ENCODE measurements at places on chromosomes 3 and 15. TPM values are rescaled to one million over a fixed set of nuclear protein-coding genes. Genes with fewer than 3 reads are reported as not detected.

The ACAP2 gene
- total RNA-seq: 61.7 TPM

DNA sequence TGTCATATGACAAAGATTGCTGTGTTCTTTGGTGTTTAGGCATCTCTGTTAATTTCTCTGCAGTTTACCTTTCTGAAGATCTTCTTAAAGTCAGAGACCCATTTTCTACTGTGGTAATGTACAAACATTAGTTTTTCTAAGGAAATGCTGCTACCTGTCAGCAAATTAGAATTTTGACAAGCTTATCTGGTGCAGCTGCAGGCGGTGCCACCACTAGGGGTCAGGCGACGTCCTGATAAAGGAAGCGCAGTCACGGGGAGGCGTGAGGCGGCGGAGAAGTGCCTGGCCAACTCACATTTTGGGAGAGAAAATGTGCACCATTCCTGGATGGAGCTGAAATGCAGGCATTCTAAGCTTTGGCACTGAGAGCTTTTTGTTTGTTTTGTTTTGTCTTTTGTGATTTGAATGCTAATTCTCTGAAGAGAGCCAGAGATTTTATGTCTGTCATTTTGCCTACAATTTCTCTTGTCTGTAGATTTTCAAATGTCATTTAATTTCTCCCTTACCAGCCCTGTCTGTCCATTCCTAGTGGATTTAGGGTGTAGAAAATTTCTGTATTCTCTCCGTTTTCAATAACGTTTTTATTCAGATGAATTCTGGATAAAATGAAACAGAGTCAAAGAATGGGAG is 24.9 kb upstream of the SIAH2 start:
- no peak overlapping the region for H3K27ac ChIP-seq
- no peaks in the 10 kb centered on the region for H3K36me3 ChIP-seq
- no peaks in the 10 kb centered on the region for H3K4me1 ChIP-seq
- no peaks in the 10 kb centered on the region for H3K27me3 ChIP-seq
- H3K4me3 ChIP-seq: no peak overlapping the region

- no peaks in the 10 kb centered on the region for H3K27me3 ChIP-seq
- H3K36me3 ChIP-seq: no peaks in the 10 kb centered on the region
- H3K27ac ChIP-seq: no peak overlapping the region
- no peaks in the 10 kb centered on the region for H3K4me1 ChIP-seq
- DNase-seq: no peak
Measured at GRCh38 chr3:350871-351371, 154.4 kb downstream of the CHL1 start.

DNA sequence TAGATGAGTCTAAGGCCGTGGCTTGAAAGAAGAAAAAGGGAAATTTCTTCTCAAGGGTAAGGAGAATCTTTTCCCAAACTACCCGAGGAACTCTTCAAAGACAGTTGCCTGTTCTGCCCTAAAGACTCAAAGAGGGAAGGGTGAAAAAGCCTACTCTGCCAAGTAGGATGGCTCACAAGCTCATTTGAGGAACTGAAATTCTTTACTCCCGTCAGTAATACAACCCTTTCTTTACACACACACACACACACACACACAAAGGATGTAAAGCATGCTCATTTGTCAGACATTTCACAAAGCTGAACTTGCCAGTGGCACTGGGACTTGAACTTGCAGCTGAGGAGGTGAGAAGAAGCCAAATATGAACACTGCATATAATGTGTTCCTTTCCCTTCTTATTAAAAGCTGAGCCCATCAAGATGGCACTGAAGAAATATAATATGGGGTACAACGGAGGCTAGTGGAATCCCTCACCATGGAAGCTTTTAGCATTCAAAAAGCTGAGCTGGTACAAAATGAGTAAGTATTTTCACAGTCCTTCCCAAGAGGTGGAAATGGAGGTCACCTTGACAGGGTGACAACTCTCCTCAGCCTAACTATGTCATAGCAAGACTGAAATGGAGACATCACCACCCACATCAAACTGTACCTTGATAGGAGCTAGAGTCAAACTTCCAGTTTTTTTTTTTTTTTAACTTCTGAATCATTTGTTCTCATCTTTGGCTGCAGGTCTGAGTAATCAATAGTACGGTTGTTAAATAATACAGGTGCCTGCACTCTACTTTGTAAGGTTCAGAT is 57.6 kb downstream of the TAFA4 start:
- no peak overlapping the region for H3K27ac ChIP-seq
- H3K27me3 ChIP-seq: no peaks in the 10 kb centered on the region
- H3K4me1 ChIP-seq: no peaks in the 10 kb centered on the region
- no peaks in the 10 kb centered on the region for H3K36me3 ChIP-seq
- DNase-seq: no peak

DNA sequence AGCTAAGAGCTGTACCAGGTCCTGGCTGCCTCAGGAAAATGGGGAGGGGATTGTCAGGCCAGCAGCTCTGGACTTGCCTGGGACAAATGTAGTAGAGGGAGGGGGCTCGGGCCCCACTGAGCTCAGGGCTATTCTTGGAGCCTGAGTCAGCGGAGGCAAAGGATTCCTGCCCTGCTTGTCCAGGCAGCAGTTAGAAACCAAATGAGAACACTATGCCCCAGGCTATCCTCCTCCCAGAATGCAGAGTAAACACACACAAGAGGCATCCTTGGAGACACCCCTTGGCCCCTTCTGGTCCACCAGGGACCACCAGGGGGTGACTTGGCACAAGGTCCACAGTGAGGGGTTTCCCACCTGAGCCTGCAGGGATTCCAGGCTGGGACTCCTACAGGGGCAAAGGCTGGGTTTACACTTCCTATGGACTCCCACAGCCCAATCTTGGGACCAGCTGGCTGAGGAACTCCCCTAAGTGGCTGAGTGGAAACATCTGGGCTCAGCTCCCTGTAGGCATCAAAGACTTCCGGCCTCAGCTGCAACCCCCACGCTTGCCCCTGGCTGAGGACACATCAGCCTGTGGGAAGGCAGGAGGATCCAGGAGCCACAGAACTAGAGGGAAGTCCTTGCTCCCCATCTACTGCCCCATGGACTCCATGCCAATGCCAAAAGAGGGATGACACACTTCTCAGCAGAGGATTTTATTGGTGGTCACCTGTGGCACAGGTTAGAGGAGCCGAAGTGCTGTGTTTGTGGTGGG is 3.4 kb upstream of the COL7A1 start:
- no peak overlapping the region for H3K27ac ChIP-seq
- H3K4me1 ChIP-seq: peaks cover 5% of the 10 kb centered on the region
- no peak overlapping the region for H3K4me3 ChIP-seq
- H3K27me3 ChIP-seq: no peaks in the 10 kb centered on the region

The CIB2 gene
- 7.5 TPM for total RNA-seq

The SH2D7 gene
- not detected for total RNA-seq

The DNAH12 gene
- total RNA-seq: 0.11 TPM

GRCh38 chr3:195450731-195451229 is 8.0 kb upstream of the ACAP2 start:
- peak; percentile 33 for DNase-seq
- no peak overlapping the region for H3K4me3 ChIP-seq
- peaks cover 26% of the 10 kb centered on the region for H3K4me1 ChIP-seq
- H3K27me3 ChIP-seq: no peaks in the 10 kb centered on the region

DNA sequence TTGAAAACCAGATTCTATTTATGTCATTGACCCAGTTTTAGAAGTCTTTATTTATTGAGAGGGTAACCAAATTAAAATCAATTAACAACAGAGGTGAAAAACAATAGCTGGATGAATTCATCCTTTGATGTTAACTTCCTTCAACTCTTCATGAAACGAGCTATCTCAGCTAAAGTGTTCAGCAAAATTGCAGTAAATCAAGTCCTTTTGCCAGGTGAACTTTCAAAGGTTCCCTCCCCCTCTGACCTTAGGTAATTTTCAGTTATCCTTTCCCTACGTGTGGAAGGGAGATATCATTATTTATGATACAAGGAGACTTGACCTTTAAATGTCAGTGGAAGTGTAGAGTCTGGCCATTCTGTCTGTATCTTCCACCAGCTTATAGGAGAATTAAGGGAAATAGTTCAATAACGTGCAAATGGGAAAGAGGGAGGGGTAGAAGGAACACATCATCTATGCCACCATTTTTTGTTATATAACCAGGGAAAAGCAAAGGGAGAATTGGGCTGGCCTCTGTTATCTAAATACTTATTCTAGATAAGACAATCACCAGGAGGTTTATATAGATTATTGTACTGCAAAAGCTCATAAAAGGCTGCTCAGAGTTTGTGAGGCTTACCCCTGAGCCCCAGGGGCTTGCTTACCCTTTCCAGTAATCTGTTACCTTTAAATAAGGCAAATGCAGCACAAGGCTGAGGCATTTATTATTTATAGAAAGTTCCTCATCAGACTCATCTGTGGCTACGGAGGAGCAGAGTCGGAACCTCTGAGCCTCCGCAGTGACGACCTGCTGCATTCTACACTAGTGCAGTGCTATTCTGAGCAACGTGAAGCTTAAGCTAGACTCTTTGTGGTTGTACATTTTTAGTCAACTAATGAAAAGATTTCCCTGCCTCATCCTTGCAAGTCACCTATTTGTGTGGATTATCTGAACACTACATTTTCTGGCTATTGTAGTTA is 97.7 kb upstream of the ZBED2 start:
- H3K36me3 ChIP-seq: no peaks in the 10 kb centered on the region
- no peak overlapping the region for H3K27ac ChIP-seq
- H3K4me3 ChIP-seq: no peak overlapping the region
- no peak for DNase-seq

DNA sequence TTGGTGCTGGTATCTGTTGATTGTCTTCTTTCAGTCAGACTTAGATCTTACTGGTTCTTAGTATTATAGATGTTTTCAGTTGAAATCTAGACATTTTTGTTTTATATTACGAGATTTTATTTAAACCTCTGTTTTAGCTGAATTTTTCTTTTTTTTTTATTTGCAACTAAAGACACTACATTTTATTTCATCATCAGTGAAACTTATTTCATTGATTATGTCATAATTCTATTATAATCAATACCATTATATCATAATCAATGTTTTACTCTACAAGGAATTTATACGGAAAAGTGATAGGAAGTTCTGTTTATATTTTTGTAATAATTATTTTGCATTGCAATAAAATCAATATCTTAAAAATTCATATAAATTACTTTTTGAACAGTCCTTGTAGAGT is 477.4 kb upstream of the MDFIC2 start:
- no peaks in the 10 kb centered on the region for H3K4me1 ChIP-seq
- DNase-seq: no peak
- H3K36me3 ChIP-seq: no peaks in the 10 kb centered on the region
- no peak overlapping the region for H3K4me3 ChIP-seq
- no peak overlapping the region for H3K27ac ChIP-seq

- peaks cover 11% of the 10 kb centered on the region for H3K4me1 ChIP-seq
- peak overlapping the region; percentile 43 for H3K27ac ChIP-seq
- H3K36me3 ChIP-seq: no peaks in the 10 kb centered on the region
- no peaks in the 10 kb centered on the region for H3K27me3 ChIP-seq
- DNase-seq: no peak
Measured at GRCh38 chr3:112010636-112011035, 11.9 kb downstream of the TAGLN3 start.

The LRRIQ4 gene
- total RNA-seq: not detected

GRCh38 chr3:186170516-186170915 is 61.6 kb upstream of the ETV5 start:
- H3K4me1 ChIP-seq: no peaks in the 10 kb centered on the region
- no peak for DNase-seq
- no peaks in the 10 kb centered on the region for H3K27me3 ChIP-seq
- H3K36me3 ChIP-seq: no peaks in the 10 kb centered on the region
- H3K4me3 ChIP-seq: no peak overlapping the region
- no peak overlapping the region for H3K27ac ChIP-seq
